ENCODE measurements at places on chromosomes 2 and 18.

- no peak for DNase-seq
Measured at GRCh38 chr2:227374158-227374557, 4.9 kb downstream of the TM4SF20 start.

DNA sequence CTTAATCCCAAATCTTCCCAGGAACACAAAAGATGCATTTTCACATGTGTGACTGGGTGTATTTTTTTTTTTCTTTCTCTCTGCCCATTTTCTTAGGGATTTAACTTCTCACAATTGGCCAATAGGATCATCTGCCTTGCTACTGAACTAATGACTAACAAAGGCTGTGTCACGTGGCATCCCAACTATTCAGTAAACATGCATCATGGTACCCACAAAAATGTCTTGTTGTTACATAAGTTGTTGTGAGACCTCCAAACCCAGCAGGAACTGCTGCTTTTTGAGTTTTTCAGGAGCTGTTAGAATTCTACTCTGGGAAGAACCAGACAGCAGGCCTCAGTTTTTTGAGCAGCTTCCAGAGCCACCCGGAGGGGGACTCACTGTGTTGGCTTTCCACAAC is 31.9 kb downstream of the GAD1 start:
- DNase-seq, result no peak

DNA sequence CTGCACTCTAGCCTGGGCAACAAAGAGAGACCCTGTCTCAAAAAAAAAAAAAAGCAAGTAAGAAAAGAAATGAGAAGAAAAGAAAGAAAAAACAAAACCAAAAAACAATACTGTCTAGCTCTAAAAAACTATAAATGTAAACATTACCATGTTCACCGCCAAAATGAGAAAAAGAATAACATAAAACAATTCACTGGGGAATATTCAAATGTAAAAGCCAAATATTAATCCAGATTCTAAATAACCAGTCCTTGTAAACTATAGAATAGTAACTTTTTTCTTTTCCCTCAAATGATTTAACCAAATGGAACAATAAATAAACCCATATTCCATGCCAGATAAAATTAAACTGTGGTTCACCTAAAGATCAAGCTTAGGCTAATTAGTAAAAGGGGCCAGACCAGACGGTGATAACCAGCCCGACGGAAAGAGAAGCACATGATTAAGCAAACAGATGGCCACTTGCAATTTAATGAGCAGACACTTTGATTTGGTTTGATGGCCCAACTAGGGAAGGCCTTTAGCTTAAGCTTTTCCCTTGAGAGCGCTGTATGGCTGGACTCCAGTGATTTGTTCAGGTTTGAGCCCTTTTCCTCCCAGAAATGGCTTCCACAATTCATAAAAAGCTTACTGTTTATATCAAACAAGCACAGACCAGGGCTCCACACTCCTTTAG is 39.4 kb upstream of the ZNF397 start:
- no peak for DNase-seq

DNA sequence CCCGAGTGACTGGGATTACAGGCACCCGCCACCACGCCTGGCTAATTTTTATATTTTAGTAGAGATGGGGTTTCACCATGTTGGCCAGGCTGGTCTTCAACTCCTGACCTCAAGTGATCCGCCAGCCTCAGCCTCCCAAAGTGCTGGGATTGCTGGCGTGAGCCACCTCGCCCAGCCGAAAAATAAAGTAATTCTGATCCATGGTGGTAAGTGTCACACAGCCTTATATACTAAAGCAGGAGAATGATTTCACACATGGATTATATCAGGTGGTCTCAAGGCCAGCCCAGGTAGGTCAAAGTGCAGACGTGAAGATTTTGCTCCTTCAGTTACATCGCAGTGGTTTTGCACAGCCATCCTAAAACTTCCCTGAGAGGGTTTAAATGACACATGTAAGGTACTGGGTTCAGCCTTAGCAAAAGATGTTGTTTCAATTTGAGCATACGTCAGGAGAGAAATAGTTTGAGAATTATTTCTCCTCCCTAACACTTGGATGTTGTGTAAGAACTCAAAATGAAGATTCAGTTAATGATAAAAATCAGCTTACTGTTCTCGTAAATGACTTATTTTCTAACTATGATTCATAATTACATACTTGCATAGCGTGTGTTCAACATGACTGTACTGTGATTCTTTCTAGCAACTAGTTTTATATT is 93.0 kb upstream of the SLC39A10 start:
- DNase-seq, result no peak

- no peak for DNase-seq
Measured at GRCh38 chr2:128474036-128474955, 155.6 kb upstream of the HS6ST1 start.

DNA sequence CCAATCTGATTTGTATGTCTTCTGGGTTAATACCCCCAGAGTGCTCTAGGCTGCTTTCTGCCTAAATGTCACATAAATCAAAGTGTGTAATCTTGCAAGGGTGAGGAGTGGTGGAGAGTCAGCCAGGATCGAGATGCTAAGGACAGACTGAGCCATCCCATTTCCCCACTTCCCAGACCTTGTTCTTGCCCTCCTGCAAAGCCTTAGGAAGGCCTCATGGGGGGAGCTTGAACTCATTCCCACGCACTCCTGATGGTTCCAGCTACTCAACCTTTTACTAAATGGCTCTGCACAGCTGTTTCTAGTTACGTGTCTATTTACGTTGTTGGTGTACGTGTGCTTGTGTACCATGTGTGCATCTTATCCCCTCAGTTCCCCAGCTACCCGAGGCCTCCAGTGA is 423.6 kb upstream of the TNP1 start:
- no peak for DNase-seq

DNA sequence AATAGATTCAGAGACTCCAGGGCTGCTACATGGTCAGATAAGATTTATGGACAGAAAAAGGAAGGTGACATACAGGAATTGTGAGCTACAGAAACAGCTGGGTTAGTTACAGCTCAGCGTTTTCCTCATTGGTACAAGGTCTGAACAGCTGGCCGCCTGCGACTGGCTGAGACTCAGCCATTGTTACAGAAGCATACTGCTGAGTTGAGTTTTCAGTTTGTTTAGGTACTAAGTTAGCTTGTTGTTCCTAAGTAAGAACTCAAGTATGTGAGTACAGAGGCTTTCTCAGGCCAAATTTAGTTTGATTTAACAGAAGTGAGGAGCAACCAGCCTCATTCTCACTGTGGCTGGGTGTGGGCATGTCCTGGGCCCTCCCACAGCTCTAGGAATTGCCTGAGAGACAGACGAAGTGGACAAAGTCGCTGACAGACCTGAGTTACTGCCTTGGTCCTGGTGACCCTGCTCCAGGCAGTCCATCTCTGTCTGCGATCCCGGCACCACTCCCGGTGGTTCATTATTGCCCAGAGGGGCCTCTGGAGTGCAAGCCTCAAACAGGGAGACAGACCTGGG is 27.8 kb upstream of the RHOB start:
- no peak for DNase-seq

GRCh38 chr2:163157891-163158496 is 319.4 kb upstream of the KCNH7 start:
- DNase-seq, result no peak

DNA sequence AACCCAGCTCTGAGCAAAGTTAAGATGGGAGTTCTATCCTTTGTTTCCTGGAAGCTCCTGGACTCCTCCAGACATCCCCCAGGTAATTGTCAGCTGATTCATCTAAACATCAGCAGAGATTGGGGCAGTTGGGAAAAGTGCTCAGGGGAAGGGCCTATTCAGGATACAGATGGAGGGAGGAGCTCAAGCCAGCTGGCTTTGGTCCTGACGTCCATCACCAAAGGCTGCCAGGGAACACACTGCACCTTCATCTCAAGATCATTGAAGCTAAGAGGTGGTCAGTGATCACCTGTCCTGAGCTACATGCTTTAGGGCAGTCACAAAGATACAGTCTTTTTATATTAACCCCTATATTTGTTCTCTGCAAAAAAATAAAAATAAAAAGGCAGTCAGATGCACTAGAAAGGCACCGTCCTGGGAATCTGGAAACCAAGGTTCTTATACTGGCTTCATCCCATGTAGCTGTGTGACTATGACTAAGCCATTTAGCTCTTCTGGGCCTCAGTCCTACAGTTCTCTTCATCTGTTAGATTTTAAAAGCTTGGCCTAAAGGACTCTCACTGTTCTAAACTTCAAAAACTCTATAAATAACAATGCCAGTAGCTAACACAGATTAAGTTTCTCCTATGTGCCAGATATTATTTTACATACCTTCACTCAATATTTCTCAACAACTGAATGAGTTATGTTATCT is 446.5 kb downstream of the BCL11A start:
- no peak for DNase-seq

DNA sequence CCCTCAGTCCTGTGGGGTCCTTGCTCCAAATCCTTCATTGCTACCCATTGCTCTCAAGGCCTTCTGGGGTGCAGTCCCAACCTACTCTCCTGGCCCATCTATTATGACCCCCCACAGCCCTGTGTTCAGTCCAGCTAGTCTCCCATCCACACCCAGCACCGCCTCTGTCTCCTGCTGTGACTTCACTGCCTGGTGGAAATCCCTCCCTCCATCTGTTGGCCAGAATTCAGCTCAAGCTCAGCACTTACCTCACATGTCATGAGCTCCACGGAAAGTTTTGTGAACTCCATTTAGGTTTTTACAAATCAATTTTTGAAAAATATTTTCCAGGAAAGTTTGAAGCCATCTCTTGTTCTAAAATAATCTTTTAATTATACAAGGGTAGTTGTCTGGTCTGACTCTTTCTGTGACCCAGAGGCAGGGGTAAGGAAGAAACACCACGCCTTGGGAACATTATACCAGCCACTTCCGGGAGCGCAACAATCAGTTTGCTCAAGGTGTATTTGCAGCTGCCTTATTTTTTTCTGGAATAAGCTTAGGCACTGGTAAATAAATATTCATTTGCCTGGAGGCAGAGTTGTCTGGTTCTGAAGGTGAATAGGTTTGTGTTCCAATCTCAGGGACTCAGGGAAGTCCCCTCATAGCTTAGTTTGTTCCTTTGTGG is 110.8 kb downstream of the VIT start:
- no peak for DNase-seq

DNA sequence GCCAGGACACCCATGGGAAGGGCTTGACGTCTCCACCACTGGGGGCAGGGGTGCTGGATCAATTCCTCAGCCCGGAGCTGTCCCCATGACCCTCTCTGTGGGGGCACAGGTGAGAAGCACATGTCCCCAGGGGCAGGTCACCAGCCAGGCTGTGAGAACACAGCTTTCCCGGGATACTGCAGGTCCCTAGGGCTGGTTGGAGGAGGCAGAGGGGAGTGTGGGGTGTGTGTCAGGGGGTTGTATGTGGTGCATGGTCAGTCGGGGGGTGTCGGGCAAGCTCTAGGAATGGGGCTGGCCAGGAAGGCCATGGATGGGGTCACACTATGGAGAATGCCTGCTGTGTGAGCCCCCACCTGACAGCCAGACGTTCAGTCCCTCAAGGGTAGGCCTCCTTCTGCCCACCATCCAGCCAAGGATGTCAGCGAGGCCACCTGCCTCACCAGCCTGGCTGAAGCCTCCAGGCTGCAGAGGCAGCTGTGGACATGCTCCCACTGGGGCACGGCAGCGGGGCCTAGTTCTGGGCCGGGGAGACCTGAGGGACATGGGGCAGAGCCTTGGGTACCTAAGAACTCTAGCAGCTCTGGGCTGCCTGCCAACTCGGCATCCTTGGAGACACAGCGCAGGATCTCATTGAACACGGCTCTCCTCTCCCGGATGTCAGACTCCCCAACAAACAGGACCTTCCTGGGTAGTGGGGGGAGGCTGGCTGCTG is 10.3 kb downstream of the HS1BP3 start:
- DNase-seq, result no peak

GRCh38 chr2:29215073-29215472 is 99.9 kb downstream of the CLIP4 start:
- DNase-seq, result no peak

DNA sequence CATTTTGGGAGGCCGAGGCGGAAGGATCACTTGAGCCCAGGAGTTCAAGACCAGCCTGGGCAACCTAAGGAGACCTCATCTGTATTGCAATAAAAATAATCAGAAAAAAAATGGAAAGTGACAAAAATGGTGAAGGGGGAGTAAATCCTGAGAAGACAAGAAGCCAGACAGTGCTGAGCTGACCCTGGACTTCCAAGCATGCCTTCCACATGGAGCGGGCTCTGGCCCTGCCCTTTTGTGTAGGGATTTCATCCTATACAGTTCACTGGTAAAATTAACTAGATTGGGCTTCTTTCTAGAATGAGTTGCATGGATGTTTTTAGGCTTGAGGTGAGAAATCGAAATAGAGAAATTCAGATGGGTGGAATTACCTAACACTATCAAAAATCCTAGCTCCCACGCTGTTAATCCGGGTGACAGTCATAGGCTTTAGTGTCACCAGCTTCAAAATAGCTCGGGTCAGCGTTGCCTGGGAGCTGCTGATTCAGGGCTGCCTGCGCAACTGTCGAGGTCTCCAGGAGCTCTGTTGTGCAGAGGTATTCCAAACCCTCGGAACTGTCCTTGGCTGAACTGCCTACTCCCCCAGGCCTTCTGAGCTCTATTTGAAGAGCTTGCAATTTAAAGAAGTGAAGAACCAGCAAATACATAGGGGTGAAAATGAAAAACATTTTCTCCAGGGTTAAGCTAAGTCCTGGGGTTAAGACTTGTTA is 21.5 kb upstream of the ZNF532 start:
- no peak for DNase-seq

- no peak for DNase-seq
Measured at GRCh38 chr2:222747526-222748160, 76.2 kb downstream of the MOGAT1 start.

DNA sequence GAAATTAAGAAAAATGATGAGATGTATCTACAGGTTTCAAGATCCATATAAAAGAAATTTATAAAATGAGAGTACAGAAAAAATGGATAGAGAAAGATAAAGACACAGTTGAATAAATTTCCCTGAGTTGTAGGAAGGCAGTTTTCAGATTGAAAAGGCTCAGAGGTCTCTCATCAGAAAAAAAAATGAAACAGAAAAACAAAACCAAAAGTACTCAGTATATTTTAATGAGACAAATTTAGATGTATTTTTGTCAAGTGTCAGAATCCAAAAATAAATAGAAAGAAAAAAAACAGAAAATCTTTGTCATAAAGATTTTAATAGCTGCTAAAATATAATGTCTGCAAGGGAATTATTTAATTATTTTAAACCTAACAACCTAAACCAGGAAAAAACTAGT is 520.5 kb downstream of the KCNJ3 start:
- no peak for DNase-seq

DNA sequence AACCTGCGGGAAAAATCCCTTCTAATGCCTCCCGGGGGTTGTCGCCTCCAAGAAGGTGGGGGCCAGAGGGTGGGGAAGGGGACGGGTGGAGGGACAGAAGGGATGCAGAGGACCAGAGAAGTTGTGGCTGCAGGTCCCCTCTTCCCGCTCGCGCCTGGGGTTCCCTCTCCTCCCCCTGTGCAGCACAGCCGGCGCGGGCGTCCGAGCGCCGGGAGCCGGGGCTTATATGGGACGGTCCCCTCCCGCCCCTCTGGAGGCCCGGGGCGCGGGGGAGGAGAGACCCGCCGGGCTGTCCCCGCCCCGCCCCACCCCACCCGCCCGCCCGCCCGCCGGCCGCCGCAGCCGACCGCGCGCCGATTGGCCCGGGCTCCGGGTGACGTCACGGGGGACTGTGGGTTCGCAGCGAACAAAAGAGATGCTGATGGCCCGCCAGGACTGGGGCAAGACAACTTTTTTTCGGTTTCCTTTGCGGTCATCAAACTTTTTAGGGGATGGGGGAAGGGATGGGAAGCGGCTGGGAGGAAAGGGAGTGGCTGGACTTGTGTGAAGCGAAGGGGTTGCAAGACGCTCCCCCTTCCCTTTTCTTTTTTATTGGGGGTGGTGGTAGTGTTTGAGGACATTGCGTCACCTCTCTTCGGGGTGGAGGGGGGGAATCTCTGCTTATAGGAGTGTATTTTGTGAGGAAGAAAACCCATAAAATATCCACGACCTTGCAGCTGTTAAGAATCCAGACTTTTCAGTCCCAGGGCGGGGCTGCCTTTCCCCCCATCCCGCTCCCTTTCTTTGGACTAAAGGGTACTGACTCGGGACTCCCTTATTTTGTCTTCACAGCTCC is at the start of gene FN1:
FN1 (minus strand) TSS at position 199 of the 835 bp plus-strand sequence. CDS start 266 bp downstream, outside the sequence.
- DNase-seq, result no peak

Measured in cerebellar nuclear complex (tissue), 1 donor.